Stimulated activated CD4-positive, alpha-beta T cell treated with anti-CD3 and anti-CD28 coated beads, Interleukin-12 subunit alpha, Interleukin-12 subunit beta, amount 100 ng/mL, for 24 hours (primary cell): ENCODE measurements at places on chromosomes 4 and X.

- DNase-seq, result no peak
Observed at GRCh38 chrX:69424910-69425309, 79.2 kb upstream of the NALF2 start.

DNA sequence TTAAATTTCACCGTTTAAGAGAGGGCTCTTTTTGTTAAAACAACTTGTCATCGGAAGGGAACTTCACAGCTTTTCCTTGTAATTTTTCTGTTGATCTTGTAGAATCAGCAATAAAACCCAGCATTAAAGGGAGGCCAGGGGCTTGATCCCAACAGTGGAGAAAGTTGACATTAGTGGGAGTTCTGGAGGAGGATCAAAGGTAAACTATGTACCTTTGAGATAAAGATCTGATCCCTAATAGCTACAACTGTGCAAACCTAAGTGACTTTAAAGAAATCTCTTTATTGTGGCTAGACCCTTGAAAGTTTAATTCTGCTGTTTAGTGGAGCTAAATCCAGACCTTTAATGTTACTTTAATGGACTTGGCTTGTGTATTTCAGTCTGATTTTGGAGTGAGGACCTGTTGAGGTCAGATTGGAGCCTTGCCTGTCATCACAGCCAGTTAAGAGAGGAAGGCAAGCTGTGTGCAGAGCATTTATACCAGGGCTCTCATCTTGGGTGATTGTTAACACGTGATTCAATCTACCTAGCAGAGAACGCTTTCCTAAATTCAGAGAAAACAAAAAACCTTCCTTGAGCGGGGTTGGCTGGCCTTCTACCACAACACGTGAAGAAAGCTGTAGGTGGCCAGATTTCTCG is 1.7 kb downstream of the DOCK11 start:
- DNase-seq, result no peak

DNA sequence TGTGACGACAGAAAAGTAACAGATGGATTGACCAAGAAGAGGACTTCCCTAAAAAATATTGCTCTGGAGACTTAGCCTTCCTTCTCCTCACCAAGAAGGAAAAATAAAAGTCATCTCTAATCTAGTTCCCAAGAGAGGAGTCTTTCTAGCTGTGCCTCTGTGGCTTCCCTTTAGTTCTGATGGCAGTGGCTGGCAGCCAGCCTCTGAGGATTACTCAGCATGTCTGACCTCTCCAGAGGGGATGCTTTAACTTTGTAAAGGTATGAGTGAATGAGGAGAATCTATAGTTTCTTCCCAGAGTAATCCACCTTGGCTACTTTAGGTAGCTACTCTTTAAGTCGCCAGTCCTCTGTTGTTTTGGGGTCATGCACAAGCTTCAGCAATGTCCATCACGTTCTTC is 163.9 kb upstream of the KIT start:
- DNase-seq, result no peak

GRCh38 chr4:60657807-60658206 is 542.3 kb upstream of the ADGRL3 start:
- no peak for DNase-seq

DNA sequence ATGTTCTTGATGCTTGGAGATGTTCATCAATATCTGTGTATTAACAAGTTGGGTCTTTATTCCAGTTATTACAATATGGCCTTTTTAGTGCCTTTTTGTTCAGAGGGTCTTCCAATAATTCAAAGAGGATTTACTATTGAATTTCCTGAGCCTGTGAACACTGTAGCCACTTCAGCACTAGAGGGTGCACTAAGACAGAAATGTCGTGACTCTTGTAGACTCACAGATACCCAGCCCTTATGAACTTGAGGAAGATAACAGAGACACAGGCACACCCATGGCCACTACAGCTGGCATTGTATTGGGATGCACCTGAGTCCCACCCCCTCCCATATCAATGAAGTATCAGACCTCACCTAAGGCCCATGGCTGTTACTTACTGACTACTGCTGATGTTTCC is 54.4 kb upstream of the ACTRT1 start:
- DNase-seq, result no peak

GRCh38 chrX:41889317-41890025 is 33.9 kb downstream of the CASK start:
- DNase-seq, result no peak

DNA sequence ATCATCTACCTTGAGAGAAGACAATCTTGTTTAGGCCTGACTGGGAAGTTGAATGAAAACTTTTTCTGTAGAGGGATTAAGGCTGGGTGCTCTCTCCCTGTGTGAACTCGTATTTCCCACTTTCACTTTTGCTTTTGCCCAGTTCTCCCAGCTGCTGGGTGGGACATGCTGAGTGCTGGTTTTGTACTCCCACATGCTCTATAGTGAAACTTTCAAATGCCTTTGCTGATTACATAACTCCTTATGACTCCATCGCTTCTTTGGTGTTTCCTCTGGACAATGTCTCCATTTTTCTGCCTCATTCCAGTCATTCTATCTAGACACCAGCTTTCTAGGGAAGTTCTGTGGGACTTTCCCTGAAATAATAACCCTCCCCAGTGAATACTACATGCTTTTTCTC is 100.5 kb downstream of the CLNK start:
- DNase-seq, result no peak

DNA sequence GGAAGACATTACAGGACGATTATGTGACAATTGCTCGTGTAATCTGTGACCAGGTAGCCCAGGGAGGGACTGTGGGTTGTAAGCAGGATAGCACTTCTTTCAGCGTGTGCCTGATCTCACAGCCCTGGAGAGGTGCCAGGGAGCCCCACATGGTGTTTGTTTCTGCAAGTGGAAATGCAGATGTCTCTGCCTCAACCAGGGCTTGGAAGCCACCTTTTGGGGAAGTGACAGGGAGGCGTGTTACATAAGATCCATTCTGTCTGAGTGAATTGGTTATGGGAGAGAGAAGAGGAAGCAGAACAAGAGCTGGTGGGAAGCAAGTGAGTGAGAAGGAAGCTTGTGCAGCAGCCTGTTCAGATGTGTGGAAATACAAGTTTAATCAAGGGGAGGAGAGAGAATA is 104.5 kb upstream of the GATB start:
- DNase-seq, result no peak

GRCh38 chrX:106791495-106791894 is 11.0 kb upstream of the TBC1D8B start:
- no peak for DNase-seq

DNA sequence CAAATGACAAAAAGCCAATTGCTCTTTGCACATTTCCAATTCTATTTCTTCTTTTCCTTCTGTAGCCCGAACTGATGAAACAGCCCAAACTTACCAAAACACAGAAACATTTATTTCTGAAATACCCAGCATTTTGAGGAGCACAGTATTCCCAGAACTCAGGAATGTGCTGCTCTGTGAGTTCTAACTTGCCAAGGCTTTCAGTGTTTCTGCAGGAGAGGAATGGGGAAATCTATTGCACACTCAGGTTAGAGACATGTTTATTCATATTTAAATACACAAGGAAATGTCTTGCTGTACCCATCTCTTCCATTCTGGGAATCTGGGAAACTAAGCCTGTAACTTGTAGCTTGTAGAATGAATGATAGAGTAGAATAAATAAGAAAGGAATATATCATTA is 10.7 kb downstream of the TMPRSS11D start:
- no peak for DNase-seq

DNA sequence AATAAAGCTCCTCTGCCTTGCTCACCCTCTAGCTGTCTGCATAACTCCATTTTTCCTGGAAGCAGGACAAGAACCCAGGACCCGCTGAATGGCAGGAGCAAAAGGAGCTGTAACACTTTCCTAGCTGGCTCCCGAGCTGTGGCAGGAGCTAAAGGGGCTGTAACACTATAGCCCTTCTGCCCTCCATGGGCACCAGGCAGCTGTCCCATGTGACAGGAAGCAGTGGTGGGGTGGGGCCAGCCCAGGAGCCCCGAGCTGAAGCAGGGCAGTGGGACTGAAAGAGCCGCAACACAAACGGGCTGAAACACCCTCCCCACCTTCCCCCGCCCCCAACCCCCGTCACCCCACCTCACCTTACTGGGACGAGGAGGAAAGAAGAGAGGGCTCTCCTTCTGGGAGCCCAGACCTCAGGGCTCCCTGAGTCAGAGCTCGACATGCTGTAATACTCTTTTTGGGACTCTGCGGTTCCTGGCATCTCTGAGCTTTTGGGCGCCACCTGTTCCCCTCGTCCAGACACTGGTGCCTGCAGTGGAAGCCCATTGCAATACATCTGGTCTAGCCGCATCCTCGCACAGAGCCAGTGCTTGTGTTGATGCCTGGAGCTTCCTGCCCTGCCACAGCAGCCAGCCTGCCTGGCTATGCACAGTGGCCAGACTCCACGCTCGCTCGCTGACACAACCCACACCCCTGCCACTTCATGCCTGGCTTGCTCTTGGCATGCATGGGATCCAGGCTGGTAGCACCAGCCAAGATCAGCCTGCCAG is 39.4 kb downstream of the PPM1K start:
- peak; percentile 4 for DNase-seq

GRCh38 chr4:86330961-86331742 is 28.7 kb downstream of the MAPK10 start:
- no peak for DNase-seq

DNA sequence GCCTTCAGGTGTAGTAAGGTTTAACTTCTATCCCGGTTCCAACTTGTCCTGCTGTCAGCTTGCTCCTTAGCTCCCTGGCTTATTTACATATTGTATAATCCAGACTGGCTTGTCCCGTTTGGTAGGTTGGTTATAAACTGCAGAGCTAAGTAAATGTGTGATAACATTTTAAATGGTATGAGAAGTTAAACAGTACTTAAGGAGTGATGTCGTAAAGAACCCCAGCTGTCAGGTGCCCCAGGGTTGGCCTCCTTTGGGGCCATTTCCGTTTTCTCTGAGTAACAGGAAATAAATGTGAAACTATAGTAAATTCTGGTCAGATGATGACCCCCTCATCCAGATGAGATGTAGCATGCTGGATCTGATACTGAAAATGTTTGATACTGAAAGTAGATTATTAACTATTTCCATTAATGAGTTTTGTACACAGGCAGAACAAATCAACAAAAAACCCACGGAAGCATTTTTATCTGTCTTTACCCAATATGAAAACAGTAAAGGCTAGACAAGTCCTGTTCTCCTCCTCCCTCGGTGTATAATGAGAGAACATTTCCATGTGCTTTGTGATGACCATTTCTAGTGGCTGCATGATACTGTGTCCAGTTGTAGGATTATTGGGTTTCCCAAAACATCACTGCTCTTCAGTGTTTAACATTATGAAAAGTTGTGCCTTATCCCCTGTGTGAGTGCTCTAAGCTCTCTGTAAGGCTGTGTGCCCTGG is 22.4 kb downstream of the GAB1 start:
- no peak for DNase-seq

DNA sequence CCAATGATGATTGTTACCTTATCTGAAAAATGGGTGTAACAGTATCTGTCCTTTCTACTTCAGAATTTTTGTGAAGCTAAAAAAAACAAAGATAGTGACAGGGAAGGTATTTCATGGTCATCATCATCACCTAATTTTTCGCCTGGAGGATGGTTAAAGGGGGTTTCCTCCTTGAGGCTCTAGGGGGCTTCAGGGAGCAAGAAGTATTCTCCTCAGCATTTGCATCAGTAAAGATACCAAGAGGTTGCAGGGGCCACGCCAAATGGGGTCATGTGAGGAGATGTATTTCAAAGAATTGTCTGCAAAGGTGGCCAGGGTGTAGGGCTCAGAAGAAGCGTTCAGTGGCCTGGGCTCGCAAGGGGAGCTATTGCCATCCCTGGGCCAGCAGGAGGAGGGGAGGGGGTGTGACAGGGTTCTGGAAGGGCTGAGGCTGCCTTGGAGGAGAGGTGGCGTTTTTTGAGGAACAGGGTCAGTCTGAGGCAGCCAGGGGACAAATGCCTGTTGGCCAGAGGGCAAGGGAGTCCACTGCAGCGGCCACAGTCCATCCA is 7.3 kb upstream of the NSG1 start:
- no peak for DNase-seq

GRCh38 chr4:42478509-42478908 is 81.2 kb downstream of the SHISA3 start:
- no peak for DNase-seq

DNA sequence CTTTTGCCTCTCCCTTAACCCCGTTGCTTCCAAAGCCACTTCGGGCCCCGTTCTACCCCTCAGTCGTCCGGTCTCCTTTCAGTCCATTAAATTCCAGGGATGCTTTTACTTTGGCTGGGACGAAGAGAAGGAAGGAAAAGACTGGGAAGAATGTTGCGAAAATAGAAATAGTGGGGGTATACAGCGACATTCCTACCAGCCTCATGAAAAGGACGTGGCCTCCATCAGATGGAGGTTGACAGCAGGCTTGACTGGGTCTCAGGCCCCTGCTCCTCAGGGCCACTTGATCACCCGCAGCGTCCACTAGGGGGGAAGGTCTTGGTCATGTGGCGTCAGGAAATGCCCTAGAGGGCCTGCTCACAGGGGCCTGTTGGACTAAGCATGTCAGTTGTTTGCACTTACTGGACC is 657 bp upstream of the ANKRD50 start:
- no peak for DNase-seq

GRCh38 chr4:181559637-181560036 is 683.6 kb upstream of the TENM3 start:
- no peak for DNase-seq

- DNase-seq, result no peak
Observed at GRCh38 chr4:172927096-172927814, 241.4 kb upstream of the GALNT7 start.

GRCh38 chrX:17933856-17934255 is 72.8 kb upstream of the RAI2 start:
- DNase-seq, result no peak

- DNase-seq, result no peak
Observed at GRCh38 chr4:56465599-56466295, 1.7 kb upstream of the SRP72 start.
